ENCODE measurements at places on chromosomes 5 and 9.

DNA sequence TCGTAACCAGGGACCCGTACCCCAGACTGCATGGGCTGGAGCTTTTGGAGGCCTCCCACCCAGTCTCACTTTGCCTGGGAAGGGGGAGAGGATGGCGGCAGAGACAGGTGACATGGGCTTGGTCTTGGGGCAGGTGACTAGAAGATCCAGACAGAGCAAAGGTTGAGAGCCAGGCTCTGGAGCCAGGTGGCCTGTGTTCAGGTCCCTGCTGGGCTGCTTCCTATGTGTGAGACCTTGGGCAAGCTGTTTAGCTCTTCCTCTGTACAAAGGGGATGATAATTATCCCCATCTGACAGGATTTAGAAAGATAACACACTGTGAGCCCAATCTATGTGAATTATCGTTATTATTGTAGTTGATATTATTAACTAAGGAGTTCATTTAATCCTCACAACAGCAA, 16.1 kb upstream of the NDST1 start:
- no peak for DNase-seq

DNA sequence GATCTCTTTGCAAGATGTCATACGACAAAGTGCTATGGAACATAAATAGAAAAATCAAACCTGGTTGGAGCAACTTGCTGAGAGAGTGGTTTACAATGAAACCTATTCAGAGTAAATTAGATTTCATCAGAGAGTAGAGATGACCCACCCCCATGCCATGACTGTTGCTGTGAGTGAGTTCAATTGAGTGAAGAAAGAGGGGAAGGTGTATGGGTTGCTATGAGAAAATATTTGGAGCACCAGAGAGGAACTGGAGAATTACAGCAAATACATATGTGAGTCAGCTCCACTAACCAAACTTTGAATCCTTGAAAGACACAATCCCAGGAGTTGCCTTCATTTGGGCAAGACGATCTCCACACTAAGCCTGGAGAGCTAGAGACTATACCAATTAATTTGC, 217.2 kb downstream of the RFX3 start:
- no peak for DNase-seq

DNA sequence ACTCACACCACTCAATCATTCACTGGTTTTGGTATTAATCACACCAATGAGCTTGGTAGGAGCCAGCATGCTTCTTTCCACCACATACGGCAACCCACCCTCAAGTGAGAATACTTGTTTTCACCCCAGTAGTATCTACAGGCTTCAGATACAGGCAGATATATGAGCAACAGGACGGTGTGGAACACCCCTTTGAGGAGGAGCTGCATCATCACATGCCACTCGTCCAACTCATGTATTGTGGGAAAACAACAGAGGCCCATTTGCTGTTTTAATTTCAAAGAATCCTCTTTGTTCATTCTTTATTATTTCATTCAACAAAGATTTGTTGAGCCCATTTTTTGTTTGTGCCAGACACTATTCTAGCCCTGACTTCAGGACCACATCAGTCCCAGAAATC, 46.0 kb downstream of the RORB start:
- no peak for DNase-seq

- no peak for DNase-seq
Measured at GRCh38 chr5:95081982-95082381, 202.9 kb downstream of the MCTP1 start.

- no peak for DNase-seq
Measured at GRCh38 chr5:122375801-122376200, 63.8 kb downstream of the SNCAIP start.

GRCh38 chr9:79884546-79884945, 312.8 kb downstream of the TLE4 start:
- DNase-seq = no peak

DNA sequence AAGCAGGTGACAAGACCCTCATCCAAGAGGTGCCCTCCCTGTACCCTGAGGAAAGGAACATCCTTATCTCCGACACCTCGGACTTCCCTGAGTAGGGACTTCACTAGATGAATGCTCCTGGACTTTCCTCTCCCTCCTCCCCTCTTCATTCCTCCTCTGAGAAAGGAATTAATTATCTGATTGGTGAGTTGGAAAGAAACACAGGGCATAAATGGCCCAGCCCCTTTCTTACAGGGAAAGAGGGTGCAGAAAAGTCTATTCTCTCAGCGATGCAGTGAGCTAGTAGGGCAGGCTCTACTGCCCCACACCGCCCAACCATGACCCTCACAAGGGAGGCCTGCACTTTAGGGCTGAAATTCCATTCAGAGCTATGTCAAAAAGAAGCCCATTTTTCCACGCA, 87.5 kb downstream of the TTC39B start:
- no peak for DNase-seq

DNA sequence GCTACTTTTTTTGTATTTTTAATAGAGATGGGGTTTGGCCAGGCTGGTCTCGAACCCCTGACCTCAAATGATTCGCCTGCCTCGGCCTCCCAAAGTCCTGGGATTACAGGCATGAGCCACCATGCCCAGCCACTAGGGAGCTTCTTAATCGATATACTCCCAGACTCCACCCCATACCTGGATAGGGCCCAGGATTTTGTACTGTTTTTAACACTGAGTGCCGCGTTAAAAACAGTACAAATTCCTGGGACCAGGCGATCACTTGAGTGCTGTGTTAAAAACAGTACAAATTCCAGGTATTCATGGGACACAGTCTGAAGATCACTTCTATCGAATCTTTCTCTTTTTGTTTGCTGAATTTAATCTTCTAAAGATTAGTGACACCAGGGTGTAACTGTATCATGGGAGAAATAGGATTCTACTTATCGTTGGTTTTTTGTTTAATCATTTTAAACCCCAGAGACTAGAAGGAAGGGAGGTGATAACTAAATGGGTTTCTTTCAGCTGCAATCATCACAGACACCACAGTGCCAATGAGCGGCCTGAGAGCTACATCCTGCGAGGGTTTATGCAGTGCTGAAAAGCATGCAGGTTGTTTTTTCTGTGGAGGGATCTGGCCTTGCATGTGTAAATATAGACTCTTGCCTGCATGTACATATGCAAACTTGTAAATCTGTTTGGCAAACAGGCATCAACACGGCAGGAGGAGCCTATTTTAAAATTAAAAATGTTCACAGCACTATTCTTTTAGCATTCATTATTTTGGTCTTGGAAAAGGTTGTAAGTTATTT, 303.8 kb upstream of the WWC1 start:
- peak; percentile 22 for DNase-seq

DNA sequence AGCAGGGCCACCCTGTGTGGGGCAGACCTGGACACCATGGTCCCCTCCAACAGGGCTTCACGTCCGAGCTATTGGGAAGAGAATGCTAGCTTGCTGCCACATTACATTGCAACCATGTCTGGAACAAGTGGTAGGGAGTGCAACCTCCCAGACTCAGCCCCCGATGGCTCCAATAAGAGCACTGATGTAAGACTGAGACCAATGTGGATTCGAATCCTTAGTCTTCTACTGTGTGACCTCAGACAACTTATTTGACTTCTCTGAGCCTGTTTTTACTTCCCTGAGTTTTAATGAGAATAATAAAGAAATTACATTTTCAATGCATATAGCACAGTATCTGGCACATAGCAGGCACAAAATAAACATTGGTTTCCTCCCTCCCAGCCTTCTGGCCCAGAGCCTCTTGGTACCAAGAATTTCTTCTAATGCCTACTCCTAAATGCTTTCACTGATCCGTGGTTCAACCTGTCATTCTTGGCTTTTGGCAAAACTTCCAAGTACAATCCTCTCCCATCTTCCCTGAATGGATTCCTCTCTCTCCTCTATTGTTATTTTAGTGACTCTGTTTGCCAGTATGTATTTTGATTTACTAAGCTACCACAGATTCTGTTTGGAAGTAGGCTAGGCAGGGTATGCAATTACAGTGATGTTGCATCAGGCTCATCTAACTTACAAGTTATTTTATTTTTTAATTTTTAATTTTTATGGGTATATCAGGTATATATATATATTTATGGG, 34.6 kb upstream of the COL15A1 start:
- no peak for DNase-seq

DNA sequence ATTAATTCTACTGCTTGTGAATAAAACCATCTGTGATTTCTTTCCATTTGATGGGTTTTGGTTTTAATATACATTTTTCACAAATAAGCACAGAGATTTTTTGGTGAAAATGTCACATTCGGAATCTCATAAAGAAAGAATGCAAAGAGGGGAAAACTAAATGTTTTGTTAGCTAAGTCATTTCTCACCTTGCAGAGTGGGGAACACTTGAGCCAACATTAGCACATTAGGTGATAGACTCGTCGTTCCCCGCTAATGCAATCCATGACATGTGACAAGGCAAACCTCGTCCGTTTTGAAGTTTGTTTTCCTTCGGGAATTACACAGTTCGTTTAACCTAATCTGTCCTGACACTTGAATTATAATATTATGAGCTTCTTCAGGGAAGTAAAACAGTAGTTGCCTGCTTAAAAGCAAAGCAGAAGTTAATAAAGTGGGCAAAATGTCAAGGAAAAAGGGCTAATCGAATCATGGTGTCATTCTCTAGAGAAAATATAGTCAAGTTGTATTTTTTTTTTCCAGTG, 95.8 kb upstream of the LMX1B start:
- no peak for DNase-seq

DNA sequence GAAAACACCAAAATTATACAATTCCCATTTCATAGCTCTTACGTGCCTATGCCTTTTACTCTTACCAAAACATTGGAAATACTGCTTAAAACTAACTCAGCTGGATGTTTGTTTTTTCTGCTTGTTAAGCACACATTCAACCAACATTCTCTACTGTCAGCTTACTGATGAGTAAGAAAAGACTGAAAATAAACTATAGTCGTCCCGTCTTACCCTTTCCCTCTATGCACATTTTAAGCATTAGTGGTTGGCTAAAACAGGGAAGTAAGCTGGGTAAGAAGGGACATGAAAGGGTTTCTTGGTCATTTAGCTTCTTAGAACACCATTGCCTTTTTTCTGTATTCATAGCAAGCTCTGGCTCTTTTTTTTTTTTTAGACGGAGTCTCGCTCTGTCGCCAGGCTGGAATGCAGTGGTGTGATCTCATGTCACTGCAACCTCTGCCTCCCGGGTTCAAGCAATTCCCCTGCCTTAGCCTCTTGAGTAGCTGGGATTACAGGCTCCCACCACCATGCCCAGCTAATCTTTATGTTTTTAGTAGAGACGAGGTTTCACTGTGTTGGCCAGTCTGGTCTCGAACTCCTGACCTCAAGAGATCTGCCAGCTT, 232.1 kb upstream of the PCSK5 start:
- DNase-seq = no peak

DNA sequence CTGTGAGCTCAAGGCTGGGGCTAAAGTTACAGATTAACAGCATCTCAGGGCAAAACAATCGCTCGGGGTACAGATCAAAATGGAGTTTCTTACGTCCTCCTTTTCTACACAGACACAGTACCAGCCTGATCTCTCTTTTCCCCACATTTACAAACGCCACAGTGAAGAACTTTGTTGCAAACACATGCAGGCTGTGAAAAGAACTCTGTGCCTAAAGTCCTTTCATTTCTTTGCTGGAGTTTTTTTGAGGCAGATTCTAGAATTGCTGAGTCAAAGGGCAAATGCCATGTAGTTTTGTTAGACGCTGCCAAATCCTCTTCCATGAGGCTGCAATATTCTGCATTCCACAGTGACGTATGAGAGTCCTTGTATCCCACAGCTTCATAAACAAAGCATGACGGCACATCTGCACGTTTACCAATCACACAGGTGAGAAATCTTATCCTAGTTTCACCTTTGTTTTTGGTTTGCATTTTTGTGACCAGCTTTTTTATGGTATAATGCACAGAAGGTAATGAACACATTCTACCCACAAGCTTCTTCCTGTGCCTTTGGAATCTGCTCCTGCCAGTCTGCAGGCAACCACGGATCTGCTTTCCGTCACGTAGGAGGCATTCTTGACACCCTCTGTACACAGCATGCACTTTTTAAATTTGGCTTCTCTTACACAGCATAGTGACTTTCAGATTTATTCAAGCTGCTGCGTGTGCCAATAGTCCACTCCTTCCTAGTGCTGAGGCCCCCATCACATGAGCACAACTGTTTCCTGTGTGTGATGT, 44.6 kb upstream of the LPCAT1 start:
- DNase-seq = no peak

DNA sequence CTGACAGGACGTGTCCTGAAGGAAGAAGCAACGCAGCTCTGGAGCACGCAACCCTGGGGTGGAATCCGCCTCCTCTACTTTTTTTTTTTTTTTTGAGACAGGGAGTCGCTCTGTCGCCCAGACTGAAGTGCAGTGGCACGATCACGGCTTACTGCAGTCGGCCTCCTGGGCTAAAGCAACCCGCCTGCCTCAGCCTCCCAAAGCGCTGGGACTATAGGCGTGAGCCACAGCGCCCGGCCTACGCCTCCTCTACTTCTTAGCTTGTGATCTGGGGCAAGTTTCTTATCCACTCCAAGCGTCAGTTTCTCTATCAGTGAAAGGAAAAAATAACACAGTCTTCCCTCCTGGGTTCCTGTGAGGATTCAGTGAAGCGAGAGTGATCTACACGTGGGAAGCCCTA, 96.1 kb upstream of the RAPGEF1 start:
- no peak for DNase-seq

DNA sequence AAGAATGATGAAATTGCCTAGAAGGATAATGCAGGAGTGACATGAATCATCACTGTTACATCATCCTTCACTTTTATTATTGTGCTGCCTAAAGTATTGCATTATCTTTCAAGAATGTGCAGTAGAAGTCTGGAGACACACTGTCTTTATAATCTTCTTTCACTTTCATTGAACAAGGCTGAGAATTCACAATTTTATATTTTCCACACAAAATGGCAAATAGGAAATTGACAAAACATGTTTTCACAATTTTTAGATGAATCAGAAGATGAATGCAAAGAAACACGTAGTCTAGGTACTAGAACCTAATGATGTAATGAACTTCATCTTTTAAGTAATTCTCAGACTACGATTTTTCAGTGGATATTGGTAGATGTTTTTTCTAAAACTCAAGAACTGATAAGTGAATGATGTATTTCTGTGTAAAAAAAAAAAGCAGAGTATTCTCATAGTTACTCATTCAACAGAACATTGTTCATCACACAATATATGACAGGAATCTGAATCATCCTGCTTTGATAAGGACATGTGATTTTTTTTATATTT, 131.5 kb upstream of the GRHPR start:
- no peak for DNase-seq

- no peak for DNase-seq
Measured at GRCh38 chr5:148687427-148687826, 33.1 kb upstream of the HTR4 start.

- no peak for DNase-seq
Measured at GRCh38 chr5:126002222-126002897, 420.8 kb upstream of the GRAMD2B start.

DNA sequence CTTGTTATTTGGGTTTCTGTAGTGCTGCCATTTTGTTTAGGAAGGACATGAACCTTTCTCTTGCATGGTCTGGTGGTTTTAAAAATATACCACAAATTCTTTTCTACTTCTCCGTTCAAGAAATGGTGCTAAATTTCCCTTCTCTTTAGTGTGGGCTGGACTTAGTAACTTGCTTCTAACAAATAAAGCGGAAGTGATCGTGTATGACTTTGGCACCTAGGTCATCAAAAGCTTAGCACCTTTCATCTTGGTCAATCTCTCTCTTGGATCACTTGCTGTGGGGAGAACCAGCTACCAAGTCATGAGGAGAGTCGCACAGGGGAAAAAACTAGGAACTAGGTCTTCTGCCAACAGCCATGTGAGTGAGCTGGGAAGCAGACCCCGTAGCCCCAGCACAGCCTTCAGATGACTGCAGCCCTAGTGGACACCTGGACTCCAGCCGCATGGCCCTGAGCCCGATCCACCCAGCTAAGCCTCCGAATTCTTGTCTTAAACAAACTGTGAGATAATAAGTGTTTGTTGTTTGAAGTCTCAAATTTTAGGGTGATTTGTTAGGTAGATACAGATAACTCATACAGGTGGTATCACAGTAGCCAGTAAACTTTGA, 87.7 kb upstream of the CKMT2 start:
- DNase-seq = no peak

All from HuH-7.5 (cell line).